ENCODE measurements at places on chromosomes 5 and 9.

DNA sequence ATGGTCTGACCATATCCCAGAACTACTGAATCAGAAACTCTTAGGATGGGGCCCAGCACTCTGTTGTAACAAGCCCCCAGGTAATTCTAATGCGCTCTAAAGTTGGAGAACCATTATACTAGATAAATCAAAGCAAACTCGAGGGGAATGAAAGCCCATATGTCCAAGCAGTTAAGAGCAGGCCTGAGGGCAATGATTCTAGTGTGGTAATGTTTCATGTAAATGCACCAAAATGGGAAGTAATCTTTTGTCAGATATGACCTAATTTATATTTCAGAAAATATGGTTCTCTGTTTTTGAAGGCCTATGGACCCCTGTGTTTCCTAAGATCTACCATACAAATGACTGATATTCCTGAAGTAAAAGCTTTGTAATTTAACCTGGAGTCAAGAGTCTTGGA, 108.0 kb upstream of the PTGER4 start:
- DNase-seq: no peak

DNA sequence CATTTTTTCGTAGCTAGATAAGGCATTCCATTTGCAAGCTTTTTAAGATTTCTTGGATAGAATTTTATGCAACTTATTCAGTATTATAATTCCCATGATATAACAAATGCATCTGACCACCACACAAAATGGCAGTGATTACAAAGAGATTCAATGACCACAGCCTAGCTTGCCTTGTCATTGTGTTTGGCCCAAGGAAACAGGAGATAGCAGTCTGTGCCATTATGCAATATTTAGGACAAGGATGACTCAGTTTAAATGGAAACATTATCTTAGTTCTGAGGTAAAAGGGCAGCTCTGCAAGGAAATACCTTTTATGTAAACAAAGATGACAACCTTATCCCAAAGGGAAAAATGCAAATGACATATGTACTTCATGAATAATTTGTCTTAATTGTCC, 89.8 kb downstream of the NUDT12 start:
- DNase-seq: no peak

- DNase-seq: no peak
Measured at GRCh38 chr9:99345942-99346341, 123.9 kb downstream of the SEC61B start.

GRCh38 chr9:9747787-9748186, 865.0 kb downstream of the PTPRD start:
- DNase-seq: no peak

GRCh38 chr9:137136881-137137607, 1.9 kb upstream of the GRIN1 start:
- no peak for DNase-seq

DNA sequence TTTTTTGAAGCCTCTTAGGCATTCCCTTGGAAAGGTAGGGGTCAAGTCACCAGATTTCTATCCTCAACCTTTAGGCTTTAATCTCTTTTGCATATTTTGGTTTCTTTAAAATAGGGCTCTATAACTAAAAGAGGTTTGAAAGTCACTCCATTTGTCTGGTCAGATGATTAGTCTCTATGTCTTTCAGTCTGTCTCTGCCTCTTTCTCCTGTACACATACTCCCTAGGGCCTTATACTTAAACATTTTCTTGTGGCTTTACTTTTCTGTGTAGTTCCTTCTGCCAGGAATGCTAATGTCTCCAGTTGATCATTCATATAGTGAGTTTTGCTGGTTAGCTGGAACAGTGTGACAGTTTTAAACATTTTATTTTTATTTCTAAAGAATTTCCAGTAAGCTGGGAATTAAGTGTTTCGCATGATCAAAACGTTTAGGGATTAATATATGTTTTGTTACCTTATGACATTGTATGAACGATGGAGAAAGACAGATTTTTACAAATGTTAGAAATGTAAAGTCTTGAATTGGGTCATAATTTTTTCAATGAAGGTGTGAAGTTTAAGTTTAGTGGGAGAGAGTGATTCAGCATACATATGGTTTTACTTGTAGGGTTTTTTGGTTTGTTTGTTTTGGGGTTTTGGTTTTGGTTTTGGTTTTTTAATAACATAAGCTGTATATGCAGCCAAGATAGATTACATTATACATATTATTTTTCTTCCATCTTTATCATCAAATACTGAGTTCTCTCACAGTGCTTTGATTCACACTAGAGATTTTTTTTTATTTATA, 90.6 kb downstream of the ZCCHC7 start:
- DNase-seq: no peak

Measured in coronary artery (tissue), 2 donors.